ENCODE measurements at places on chromosomes 5 and 9. TPM values are rescaled to one million over a fixed set of nuclear protein-coding genes. Genes with fewer than 3 reads are reported as not detected.

The GABRA1 gene
- total RNA-seq, result not detected

The PRR16 gene
- total RNA-seq, result not detected

The MYMK gene
- not detected for total RNA-seq

The PHYHD1 gene
- not detected for total RNA-seq

The APBA1 gene
- 0.05 TPM for total RNA-seq

The HTR4 gene
- total RNA-seq, result not detected

The KIAA0825 gene
- 1.6 TPM for total RNA-seq

The ABCA1 gene
- total RNA-seq, result 2.6 TPM

The CCDC180 gene
- 2.9 TPM for total RNA-seq

The ENHO gene
- 7.2 TPM for total RNA-seq

The SH3TC2 gene
- 0.33 TPM for total RNA-seq

The BAAT gene
- total RNA-seq, result 0.08 TPM

The FOXD4L3 gene
- total RNA-seq, result not detected

The ADGRD2 gene
- not detected for total RNA-seq

The RASEF gene
- 2.9 TPM for total RNA-seq

The SOX30 gene
- total RNA-seq, result not detected
